Left ventricle myocardium superior (tissue), 1 donor: ENCODE measurements at places on chromosomes 7 and 10. TPM values are rescaled to one million over a fixed set of nuclear protein-coding genes. Genes with fewer than 3 reads are reported as not detected.

CCDC126 gene
- 11.4 TPM for total RNA-seq

AGBL3 gene
- total RNA-seq = 1.1 TPM

POLR2J2 gene
- 3.4 TPM for total RNA-seq

ACBD5 gene
- 87.7 TPM for total RNA-seq

LRRN3 gene
- 10.6 TPM for total RNA-seq

HMX2 gene
- not detected for total RNA-seq

C10orf71 gene
- 126 TPM for total RNA-seq

SFRP5 gene
- 1.3 TPM for total RNA-seq

RTKN2 gene
- not detected for total RNA-seq

GPR26 gene
- total RNA-seq = not detected

R3HCC1L gene
- 4.8 TPM for total RNA-seq

TEX47 gene
- not detected for total RNA-seq

SFXN2 gene
- total RNA-seq = 1.5 TPM

LANCL2 gene
- 8.4 TPM for total RNA-seq

CDK1 gene
- total RNA-seq = 2.2 TPM

CWF19L1 gene
- 13.0 TPM for total RNA-seq

CPED1 gene
- 32.8 TPM for total RNA-seq

BMPER gene
- total RNA-seq = 0.59 TPM

PTPN20 gene
- 15.7 TPM for total RNA-seq

NPS gene
- not detected for total RNA-seq

TMEM229A gene
- not detected for total RNA-seq

TWIST1 gene
- total RNA-seq = 1.3 TPM

PLEKHA1 gene
- total RNA-seq = 71.1 TPM

MRC1 gene
- total RNA-seq = 26.7 TPM

TMEM270 gene
- not detected for total RNA-seq

SPDYE5 gene
- total RNA-seq = not detected

FOXI2 gene
- not detected for total RNA-seq

ZNF736 gene
- total RNA-seq = 3.8 TPM

SNX10 gene
- 1.1 TPM for total RNA-seq

H2BK1 gene
- not detected for total RNA-seq

TDRD1 gene
- 2.7 TPM for total RNA-seq

TMEM176B gene
- 45.2 TPM for total RNA-seq

ATP6V1F gene
- 115 TPM for total RNA-seq

NODAL gene
- total RNA-seq = not detected

ASL gene
- 10.6 TPM for total RNA-seq

CPA2 gene
- not detected for total RNA-seq

DENND2A gene
- 14.4 TPM for total RNA-seq
